ENCODE measurements at places on chromosomes 2 and 18.

GRCh38 chr2:135893374-135893794 lies 17.1 kb upstream of the MCM6 start:
- no peak for DNase-seq

GRCh38 chr2:95056461-95057459 lies 31.3 kb downstream of the MAL start:
- DNase-seq: no peak

- DNase-seq: no peak
Measured at GRCh38 chr2:155218945-155219344, 520.5 kb downstream of the KCNJ3 start.

GRCh38 chr2:222942561-222942960 lies 81.7 kb downstream of the ACSL3 start:
- no peak for DNase-seq

DNA sequence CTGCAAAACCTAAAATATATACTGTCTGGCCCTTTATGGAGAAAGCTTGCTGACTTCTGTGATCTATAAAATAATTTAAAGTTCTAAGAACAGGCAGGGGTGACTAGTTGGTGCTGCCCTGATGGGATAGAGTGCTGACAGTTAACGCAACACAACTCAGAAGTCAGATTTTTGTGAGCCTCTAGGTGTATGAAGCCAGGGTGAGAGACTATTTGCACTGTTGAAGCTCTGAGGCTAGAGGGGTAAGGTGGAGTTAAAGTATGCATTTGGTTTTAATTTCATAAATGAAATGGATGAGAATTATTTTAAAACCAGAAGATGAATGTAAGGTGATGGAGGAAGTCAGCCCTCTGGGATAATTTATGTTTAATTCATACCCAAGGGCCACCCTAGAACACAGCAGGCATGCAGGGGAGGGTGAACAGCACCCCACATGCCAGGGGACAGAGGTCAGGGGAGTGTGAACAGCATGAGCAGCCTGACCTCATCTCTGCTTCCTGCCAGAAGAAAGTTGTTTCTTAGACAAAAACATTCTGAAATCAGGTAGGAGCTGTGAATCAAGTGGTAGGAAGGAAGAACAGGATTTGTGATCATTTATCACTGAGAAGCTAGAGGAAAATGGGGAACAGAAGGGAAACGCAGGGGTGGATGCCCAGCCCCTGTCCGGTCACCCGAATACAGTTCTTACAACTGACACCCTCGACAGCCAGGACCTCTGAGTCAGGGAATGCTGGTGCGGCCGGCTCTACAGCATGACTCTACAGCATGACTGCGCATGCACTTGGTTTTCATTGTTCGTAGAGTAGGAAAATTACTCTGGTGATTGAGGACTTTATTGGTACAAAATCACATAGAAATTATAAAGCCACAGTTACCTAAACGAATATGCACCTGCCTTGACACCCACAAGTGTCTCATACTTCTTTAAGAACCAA lies 93.1 kb downstream of the MBP start:
- DNase-seq: no peak

DNA sequence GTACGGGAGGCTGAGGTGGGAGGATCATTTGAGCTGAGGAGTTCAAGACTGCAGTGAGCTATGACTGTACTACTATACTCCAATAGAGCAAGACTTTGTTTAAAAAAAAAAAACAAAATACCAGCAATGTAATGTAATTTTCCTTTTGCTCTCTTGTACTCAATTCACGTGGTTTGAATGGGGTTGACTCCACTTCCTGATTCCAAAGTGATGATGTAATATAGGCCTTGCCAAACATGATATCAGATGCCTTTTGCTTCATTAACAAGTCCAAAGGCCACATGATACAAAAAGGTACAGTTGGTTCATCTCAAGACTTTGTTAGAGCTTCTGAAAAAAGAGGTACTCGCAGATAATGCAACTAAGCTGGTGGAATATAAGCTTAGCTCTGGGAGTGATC lies 321.8 kb downstream of the ZEB2 start:
- peak; percentile 59 for DNase-seq

- DNase-seq: no peak
Measured at GRCh38 chr2:55907686-55908085, 15.9 kb downstream of the EFEMP1 start.

DNA sequence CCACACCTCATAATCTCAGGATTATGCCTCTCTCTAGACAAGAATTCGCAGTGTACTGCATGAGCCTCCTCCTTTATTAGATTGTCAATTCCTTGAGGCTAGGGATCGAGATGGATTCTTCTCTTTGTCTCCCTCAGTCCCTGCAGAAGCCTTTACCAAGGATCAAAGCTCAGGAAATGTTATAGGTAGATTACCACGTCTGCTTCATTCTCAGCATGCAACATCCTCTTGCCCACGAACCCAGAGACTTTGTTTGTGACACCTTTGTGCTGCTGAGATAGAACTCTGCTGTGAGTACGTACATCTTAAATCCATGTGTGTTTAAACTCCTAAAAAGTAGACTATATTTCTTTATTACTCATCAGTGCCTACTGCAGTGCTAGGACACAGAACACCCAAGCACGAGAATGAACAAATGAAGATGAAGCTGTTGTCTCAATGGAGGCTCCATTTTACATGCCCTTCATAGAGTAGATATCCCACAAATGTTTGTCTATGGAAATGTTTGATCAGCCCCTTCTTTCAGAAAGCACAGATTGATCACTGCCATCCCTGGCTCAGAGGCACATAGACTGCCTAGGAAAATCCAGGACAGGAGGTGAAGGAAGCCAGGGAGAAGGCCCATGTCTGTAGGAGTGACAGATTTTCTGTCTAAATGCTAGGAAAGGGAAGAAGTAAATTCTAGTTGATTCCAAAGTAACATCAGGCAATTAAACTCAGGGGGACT lies 98.8 kb upstream of the KLHL29 start:
- no peak for DNase-seq

GRCh38 chr2:136178941-136179601 lies 61.1 kb upstream of the CXCR4 start:
- no peak for DNase-seq

DNA sequence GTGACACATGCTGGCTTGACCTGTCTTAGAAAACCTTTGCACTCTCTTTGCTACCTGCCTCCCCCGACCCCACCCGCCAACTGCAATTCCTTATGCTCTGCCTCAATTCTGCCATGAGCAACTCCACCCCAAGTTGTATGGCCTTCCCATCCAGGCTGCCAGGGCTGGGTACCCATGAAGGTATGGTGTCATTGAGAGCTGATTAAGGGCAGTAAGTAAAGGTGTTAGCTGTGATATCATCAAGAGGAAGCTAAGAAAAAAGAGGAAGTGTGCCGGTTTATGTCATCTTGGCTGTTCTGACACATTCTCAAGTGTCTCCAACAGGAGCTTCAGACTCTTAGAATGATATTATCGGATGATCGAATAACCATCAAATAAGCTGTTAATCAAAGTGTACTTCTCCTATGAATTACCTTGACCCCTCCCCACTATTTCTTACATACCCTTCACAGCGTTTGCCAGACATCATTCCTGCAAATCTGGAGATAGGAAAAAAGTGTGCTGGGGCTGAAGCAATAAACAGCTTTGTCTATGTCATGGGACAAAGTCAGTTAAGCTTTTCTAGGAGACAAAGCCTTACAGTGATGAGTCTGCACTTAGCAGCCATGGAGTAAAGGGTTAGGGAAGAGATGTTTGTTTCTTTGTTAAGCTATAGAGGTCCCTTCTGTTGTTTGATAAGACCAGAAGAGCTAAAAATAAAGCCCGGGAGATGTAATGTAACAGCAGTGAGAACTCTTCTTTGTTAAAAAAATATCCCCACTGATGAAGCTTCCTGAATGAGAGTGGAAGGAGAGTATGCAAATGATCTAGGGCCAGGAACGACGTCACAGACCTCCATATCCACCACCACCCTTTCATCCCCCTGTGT lies 40.4 kb upstream of the SMAD2 start:
- no peak for DNase-seq

DNA sequence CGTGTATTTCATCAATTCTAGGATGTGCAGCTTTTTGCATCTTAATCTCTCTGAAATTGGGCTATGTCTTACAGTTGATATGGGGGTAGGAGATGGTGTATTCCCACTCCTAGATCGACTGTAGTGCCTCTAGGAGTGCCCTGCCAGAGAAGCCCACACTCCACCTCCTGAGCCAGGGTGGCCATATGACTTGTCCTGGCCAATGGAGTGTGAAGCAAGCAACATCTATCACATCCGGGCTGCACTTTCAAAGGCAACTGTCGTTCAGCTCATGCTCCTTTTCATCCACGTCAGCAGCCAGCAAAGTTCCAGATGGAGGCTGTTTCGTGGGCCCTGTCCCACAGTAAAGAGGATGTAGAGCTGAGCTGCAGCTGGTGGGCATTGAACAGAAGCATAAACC lies 149.4 kb upstream of the SLC1A4 start:
- peak; percentile 50 for DNase-seq

- no peak for DNase-seq
Measured at GRCh38 chr18:35481960-35482366, 15.8 kb downstream of the INO80C start.

DNA sequence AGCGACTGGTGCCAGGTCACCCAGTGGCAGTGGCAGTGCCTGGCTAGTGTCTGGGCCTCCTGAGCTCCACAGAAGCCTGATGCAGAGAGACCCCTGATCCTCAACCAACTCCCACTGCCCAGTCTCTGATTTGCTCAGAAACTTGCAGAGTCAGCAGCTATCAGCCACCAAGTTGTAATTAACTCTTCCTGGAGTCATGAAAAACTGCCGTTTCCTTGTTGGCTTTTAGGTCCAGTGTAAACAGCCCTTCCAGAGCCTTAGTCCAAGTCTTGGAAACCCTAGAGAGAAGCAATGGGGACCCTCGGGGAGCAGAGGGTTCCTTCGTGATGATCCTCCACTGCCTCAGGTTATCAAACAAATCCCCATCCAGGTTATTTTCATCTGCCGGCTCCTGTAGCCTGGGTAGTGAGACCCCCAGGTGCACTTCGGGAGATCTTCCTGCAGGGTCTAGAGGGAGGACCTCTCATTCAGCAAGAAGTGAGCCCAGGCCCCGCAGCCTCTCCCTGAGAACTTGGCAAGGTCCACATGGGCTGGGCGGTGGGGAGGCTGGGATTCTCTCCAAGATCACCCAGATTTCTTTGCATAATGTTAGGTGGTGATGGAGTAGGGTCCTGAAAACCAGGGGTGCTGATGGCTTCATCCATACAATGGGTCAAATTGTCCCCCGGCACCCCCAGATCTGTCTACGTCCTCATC lies 137.7 kb upstream of the HDAC4 start:
- no peak for DNase-seq

DNA sequence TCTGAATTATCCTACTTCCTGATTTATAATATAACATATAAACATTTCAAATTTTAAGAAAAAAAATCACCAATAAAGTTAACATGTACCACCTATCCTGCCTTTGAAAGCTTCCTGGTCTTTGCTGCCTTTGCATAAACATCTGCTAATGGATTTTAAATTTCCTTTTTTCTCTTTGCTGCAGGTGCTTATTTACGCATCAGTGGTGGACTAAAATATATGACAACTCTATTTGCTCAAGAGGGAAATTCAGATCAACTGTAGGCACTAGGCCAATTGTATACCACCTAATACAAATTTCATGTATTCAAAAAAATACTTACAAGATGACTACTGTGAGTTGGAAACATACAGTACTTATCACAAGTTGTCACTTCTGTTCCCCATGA lies 57.2 kb downstream of the RAD51AP2 start:
- no peak for DNase-seq

GRCh38 chr2:236403125-236403524 lies 138.9 kb upstream of the ASB18 start:
- no peak for DNase-seq

GRCh38 chr2:109255654-109256053 lies 126.6 kb downstream of the SH3RF3 start:
- no peak for DNase-seq

GRCh38 chr18:11849279-11849678 lies 1.9 kb upstream of the CHMP1B start:
- DNase-seq: no peak

DNA sequence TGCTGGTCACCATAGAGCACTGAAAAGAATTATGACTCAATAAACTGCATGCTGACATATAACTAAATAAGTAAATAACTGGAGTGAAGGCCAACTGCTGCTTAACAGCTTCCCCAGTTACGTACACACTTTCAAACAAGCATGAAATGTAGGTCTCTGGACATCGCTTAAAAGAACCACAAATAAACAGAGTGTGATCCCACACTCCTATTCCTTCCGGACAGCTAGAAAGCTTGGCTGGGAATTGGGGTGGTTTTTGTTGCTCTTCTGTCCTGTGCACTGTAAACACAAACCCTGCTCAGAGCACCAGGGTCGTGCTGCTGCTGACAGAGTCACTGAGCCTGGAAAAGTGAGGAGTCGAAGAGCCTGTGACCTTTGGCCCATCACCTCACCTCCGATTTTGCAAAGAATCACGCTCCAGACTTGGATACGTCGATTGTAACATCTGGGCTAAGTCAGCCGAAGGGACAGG lies 162.7 kb upstream of the NT5C1B start:
- no peak for DNase-seq

GRCh38 chr2:239584986-239585385 lies 184.2 kb upstream of the HDAC4 start:
- no peak for DNase-seq

GRCh38 chr2:113216891-113217454 lies 43.2 kb downstream of the PSD4 start:
- DNase-seq: no peak

GRCh38 chr18:8623549-8624106 lies 14.4 kb downstream of the RAB12 start:
- no peak for DNase-seq

DNA sequence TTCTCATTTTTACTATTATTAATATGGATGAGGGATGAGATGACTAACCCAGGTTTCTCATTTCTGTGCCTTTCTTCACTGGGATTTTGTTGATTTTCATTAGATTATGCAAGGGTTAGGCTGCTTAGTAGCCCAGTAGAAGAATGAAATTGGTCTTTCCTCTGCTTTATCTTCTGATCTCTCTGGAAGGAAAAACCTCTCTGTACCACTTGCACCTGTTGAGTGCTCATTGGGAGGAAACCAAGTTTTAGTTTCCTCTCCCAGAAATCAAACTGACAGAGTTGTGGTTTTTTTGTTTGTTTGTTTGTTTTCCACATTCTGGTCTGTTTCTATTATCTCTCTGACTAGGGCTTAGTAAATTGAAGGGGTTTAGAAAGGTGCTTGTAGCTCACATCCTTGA lies 60.8 kb downstream of the KIAA1328 start:
- no peak for DNase-seq

GRCh38 chr18:59279722-59280121 lies 6.5 kb upstream of the RAX start:
- no peak for DNase-seq

GRCh38 chr2:213107728-213108127 lies 43.7 kb downstream of the IKZF2 start:
- no peak for DNase-seq

DNA sequence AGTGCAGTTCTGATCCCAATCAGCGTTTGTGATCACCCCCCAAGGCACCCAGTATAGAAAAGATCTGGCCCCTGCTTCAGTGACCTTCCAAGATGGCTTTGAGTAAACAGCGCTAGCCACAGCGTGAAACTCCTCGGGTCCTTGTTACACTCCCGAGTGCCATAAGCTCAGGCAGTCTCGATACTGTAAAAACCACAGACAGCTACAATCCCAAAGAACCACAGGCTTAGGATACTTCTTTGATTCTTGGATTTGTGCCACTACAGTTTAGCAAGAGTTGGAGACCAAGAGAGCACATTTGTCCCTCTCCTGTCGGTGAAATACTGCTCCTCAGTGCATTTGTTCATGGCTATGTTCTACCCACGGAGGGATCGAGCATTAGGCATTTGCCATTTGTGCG lies 352.5 kb upstream of the ZNF521 start:
- no peak for DNase-seq

- DNase-seq: no peak
Measured at GRCh38 chr2:167933097-167933814, 314.1 kb downstream of the STK39 start.
